HepG2 (cell line): ENCODE measurements at places on chromosomes 16 and 17. TPM values are rescaled to one million over a fixed set of nuclear protein-coding genes. Genes with fewer than 3 reads are reported as not detected.

GRCh38 chr17:41917192-41917591, 1.6 kb downstream of the ACLY start:
- DNase-seq = peak; percentile 37
- H3K27me3 ChIP-seq = no peaks in the 10 kb centered on the region
- peak overlapping the region; percentile 74 for H3K27ac ChIP-seq
- peak overlapping the region; percentile 97 for H3K4me3 ChIP-seq
- H3K36me3 ChIP-seq = peaks cover 9% of the 10 kb centered on the region

- no peak for DNase-seq
- no peak overlapping the region for H3K27ac ChIP-seq
- no peaks in the 10 kb centered on the region for H3K36me3 ChIP-seq
These were observed 662 bp downstream of the COTL1 start for GRCh38 chr16:84617041-84617790.

CCL11 gene
- total RNA-seq = not detected in 2 replicates

TRAF7 gene
- total RNA-seq = 40.3 and 47.9 TPM in 2 replicates

GRCh38 chr17:73541561-73541981, 102.7 kb downstream of the SDK2 start:
- no peak overlapping the region for H3K4me3 ChIP-seq
- no peak for DNase-seq
- H3K27ac ChIP-seq = no peak overlapping the region
- H3K27me3 ChIP-seq = peaks cover 87% of the 10 kb centered on the region
- no peaks in the 10 kb centered on the region for H3K4me1 ChIP-seq
- H3K36me3 ChIP-seq = no peaks in the 10 kb centered on the region

GUCY2D gene
- not detected in 2 replicates for total RNA-seq

CSH1 gene
- total RNA-seq = not detected in 2 replicates

- H3K4me1 ChIP-seq = 0 out of 2 replicates have a peak, but pooled peaks cover 5% of the 10 kb centered on the region
- no peak for DNase-seq
- no peak overlapping the region for H3K27ac ChIP-seq
These were observed 21.0 kb downstream of the KSR1 start for GRCh38 chr17:27477050-27477888.

GRCh38 chr16:81645925-81646324, 133.2 kb upstream of the PLCG2 start:
- peaks cover 5% of the 10 kb centered on the region for H3K4me1 ChIP-seq
- H3K27ac ChIP-seq = no peak overlapping the region
- H3K4me3 ChIP-seq = no peak overlapping the region
- H3K36me3 ChIP-seq = peaks cover 66% of the 10 kb centered on the region

DNA sequence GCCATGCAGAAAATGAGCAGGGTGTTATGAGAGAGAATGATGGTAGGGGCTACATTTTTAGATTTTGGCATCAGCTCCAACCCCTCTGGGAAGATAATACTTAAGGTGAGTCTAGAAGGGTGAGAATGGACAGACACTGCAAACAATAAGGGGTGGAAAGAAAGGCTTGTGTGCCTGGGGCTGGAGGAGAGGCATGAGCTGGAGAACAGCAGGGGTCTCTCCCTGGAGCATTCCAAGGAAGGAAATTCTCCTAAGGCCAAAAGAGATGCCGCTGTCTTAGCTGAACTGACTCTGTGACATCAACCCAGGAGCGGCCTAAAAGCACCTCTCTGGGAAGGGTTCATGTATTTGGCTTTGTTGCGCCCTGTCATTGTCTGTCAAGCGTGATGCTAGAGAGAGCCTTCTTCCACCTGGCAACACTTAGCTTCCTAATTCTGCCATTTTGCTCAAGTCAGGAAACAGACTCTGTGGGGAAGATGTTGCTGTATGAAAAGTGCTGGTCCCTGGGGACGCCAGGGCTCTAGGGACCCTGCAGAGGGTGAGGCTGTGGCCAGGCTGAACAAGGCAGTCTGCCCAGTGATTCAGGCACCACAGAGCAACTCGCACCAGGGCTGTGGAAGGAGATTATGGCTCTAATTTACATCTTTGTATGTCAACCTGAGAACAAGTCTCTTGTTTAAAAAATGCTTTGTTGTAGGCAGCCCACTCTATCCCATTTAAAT, 225.7 kb downstream of the CBLN1 start:
- H3K4me3 ChIP-seq = no peak overlapping the region
- no peaks in the 10 kb centered on the region for H3K4me1 ChIP-seq
- H3K36me3 ChIP-seq = no peaks in the 10 kb centered on the region
- H3K27me3 ChIP-seq = no peaks in the 10 kb centered on the region

CHD9NB gene
- 0.18 and 0.34 TPM in 2 replicates for total RNA-seq

DNA sequence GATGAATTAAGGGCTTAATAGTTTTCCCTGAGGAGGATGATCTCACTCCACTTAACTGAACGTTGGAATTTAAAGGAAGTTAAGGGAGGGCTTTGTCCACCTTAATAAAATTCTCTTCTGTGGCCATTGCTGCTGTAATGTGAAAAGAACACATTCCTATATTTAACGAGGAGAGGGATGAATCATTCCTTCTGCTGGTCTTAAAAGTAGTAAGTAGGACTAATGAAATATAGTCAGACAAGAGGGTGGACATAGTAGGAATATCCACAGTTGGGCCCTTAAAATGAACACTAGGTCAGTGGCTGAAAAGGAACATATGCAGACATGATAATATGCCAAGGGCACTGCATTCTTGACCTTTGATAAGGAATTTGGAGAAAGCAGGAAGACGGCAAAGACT, 405.6 kb downstream of the PMP22 start:
- peaks cover 2% of the 10 kb centered on the region; the same call in 1 of the 2 replicates for H3K27me3 ChIP-seq
- H3K4me3 ChIP-seq = no peak overlapping the region
- H3K27ac ChIP-seq = no peak overlapping the region
- no peak for DNase-seq
- no peaks in the 10 kb centered on the region for H3K4me1 ChIP-seq

- DNase-seq = peak; percentile 76
- peaks cover 49% of the 10 kb centered on the region for H3K4me1 ChIP-seq
- peaks cover 33% of the 10 kb centered on the region for H3K36me3 ChIP-seq
These were observed 73.6 kb downstream of the ABCC6 start for GRCh38 chr16:16149710-16150116.

SCGB1C2 gene
- not detected in 2 replicates for total RNA-seq

GRCh38 chr17:21242780-21243515, 10.3 kb downstream of the NATD1 start:
- DNase-seq = no peak
- H3K4me3 ChIP-seq = no peak overlapping the region
- H3K27ac ChIP-seq = no peak overlapping the region
- peaks cover 15% of the 10 kb centered on the region for H3K4me1 ChIP-seq
- H3K27me3 ChIP-seq = peaks cover 7% of the 10 kb centered on the region; the same call in 2 of the 3 replicates

PITPNM3 gene
- total RNA-seq = 0.13 and 0.28 TPM in 2 replicates

- no peaks in the 10 kb centered on the region for H3K36me3 ChIP-seq
- peak overlapping the region; percentile 70 for H3K27ac ChIP-seq
- H3K27me3 ChIP-seq = no peaks in the 10 kb centered on the region
- no peak for DNase-seq
- no peak overlapping the region for H3K4me3 ChIP-seq
These were observed 139.2 kb downstream of the TOX3 start for GRCh38 chr16:52407778-52408177.

DNA sequence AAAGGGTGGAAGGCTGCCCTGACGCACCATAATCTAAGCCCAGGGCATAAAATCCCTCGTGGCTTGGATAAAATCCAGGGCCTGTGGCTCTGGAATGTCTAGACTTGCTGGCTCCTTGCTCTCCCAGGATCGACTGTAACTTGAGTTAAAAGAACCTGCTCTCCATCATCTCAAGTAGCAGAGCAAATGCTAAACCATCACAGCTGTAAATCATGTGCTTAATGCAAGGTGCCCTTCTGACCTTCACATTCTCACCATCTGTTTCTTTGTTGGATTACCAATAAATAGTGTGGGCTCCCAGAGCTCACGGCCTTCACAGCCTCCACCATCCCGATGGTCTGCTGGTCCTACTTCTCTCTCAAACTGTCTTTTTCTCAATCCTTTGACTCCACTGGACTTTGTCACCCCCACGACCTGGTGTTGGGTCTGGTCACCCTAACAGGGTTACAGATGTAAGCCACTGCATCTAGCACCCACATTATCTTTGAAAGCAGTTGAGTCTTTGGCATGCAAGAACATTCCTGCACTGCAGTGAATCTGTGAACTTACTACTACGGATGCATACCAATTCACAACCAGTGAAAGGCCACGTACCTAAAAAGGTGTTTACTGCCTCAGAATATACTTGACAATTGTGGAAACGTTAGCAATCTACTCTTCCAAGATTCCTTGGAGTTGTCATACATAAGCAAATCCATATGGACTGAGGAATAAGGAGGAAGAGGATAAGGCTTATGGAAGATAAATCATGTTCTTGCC, 15.3 kb downstream of the RSL1D1 start:
- peaks cover 28% of the 10 kb centered on the region for H3K4me1 ChIP-seq
- H3K36me3 ChIP-seq = peaks cover 50% of the 10 kb centered on the region
- DNase-seq = no peak
- H3K4me3 ChIP-seq = no peak overlapping the region
- H3K27ac ChIP-seq = no peak overlapping the region

- no peaks in the 10 kb centered on the region for H3K27me3 ChIP-seq
- no peak overlapping the region for H3K4me3 ChIP-seq
- DNase-seq = no peak
- no peaks in the 10 kb centered on the region for H3K36me3 ChIP-seq
- no peaks in the 10 kb centered on the region for H3K4me1 ChIP-seq
- no peak overlapping the region for H3K27ac ChIP-seq
These were observed 15.0 kb downstream of the CPNE2 start for GRCh38 chr16:57107321-57107922.

DNA sequence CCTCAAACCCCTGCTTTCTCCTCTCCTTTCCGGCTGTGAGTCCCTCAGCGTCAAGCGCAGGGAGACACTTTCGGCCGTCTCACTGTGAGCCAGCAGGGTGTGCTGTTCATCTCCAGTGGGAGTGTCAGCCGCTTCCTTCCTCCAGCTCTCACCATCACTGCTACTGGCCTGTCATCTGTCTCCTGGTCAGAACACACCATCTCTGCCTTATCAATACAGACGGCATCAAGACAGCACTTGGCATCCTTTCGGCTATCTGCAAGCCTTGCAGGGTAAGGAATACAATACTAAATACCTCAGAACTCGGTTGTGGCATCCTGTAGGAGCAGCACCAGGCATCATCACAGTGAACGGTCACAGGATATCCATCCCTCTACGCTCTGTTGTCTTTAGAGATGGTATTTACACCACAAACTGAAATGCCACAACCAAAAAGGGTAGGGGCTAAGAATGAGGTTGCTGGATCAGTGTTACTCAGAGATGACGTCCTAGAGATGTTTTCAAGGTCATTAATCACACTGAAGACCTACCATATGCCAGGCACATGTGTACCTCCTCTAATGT, 20.7 kb upstream of the CMTM4 start:
- peaks cover 6% of the 10 kb centered on the region; the same call in 2 of the 3 replicates for H3K36me3 ChIP-seq
- peaks cover 16% of the 10 kb centered on the region for H3K4me1 ChIP-seq
- DNase-seq = peak; percentile 64
- no peaks in the 10 kb centered on the region for H3K27me3 ChIP-seq
- H3K4me3 ChIP-seq = no peak overlapping the region

DNA sequence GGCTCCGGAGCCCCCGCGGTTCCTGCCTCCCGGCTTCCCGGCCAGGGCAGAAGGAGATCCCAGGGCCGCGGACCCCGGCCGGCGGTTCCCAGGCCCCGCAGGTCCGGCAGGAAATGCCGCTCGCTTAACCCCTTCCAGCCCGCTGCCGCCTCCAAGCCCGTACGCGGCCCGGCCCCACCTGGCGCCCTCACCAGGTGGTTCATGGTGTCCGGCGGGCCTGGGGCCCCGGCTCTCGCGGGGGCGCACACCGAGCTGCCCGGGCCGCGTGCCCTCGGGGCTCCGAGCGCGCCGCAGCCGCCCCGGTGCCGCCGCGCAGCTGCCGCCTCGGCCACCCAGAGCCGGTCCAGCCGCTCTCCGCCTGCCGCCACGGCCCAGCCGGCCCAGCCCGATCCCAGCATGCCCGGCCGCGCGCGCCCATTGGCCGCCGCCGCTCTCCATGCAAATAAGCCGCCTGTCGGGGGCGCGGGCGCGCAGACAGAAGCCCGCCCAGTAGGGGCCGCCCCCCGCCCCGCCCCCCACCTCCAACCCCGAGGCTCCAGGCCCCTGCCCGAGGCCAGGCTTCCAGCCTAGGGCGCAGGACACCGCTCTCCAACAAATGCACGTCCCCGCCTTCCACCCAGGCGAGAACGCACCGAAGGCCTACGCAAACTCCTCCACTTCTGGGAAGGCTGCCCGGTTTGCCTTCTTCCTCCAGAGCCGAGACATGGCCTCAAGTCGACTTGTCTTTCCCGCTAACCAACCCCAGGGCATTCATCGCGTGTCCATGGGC, at the start of gene BCAR1:
Gene BCAR1 (minus strand): TSS at position 345 of the 769 bp plus-strand sequence. CDS start 142 bp downstream, at position 203.
- DNase-seq = peak; percentile 86
- peaks cover 84% of the 10 kb centered on the region for H3K4me1 ChIP-seq
- peak within 1 kb of the TSS; percentile 86 for H3K4me3 ChIP-seq
- no peaks in the 10 kb centered on the region for H3K27me3 ChIP-seq

ADGRG1 gene
- total RNA-seq = 2.8 and 5.9 TPM in 2 replicates

- no peaks in the 10 kb centered on the region for H3K27me3 ChIP-seq
- H3K4me1 ChIP-seq = peaks cover 64% of the 10 kb centered on the region
- H3K36me3 ChIP-seq = peaks cover 29% of the 10 kb centered on the region; the same call in 2 of the 3 replicates
- DNase-seq = no peak
- H3K4me3 ChIP-seq = no peak overlapping the region
- no peak overlapping the region for H3K27ac ChIP-seq
These were observed 7.7 kb downstream of the MINK1 start for GRCh38 chr17:4840893-4841242.

CCL5 gene
- total RNA-seq = 0.13 TPM in 1 of 2 replicates, not detected in the other

DNA sequence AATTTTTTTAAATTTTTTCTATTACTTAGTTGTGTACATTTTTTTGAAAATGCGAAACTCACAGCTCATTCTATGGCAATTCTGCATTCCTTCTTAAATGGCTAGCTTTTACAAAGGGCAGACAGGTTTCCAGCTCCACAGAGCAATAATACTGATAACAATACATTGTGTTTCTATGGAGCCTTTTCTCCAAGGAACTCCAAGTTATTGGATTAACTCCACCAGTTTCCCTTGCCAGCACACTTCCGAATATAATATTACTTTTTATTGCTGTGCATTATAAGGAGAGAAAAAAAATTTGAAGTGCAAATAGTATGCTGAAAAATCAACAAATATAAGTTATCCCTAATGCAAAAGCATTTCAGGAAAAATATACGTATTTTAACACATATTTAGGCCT, 127.5 kb upstream of the PSMD7 start:
- no peaks in the 10 kb centered on the region for H3K4me1 ChIP-seq
- no peak overlapping the region for H3K4me3 ChIP-seq
- H3K36me3 ChIP-seq = no peaks in the 10 kb centered on the region

- no peaks in the 10 kb centered on the region for H3K27me3 ChIP-seq
- H3K27ac ChIP-seq = no peak overlapping the region
- DNase-seq = no peak
These were observed 204.0 kb upstream of the CCL2 start for GRCh38 chr17:34051046-34051445.

TMC8 gene
- 0.08 and 0.53 TPM in 2 replicates for total RNA-seq
